ENCODE measurements at places on chromosomes 1 and 21.

- DNase-seq: no peak
These were observed 28.6 kb upstream of the PRSS38 start for GRCh38 chr1:227786673-227787512.

GRCh38 chr1:117174851-117175250, 35.9 kb downstream of the VTCN1 start:
- no peak for DNase-seq

- DNase-seq: no peak
These were observed 30.2 kb downstream of the RAVER2 start for GRCh38 chr1:64775113-64775512.

GRCh38 chr1:175317309-175317708, 124.7 kb upstream of the KIAA0040 start:
- DNase-seq: no peak

GRCh38 chr1:118388301-118388959, 203.4 kb upstream of the SPAG17 start:
- no peak for DNase-seq

- DNase-seq: no peak
These were observed 9.9 kb downstream of the TRIM67 start for GRCh38 chr1:231171623-231172197.

DNA sequence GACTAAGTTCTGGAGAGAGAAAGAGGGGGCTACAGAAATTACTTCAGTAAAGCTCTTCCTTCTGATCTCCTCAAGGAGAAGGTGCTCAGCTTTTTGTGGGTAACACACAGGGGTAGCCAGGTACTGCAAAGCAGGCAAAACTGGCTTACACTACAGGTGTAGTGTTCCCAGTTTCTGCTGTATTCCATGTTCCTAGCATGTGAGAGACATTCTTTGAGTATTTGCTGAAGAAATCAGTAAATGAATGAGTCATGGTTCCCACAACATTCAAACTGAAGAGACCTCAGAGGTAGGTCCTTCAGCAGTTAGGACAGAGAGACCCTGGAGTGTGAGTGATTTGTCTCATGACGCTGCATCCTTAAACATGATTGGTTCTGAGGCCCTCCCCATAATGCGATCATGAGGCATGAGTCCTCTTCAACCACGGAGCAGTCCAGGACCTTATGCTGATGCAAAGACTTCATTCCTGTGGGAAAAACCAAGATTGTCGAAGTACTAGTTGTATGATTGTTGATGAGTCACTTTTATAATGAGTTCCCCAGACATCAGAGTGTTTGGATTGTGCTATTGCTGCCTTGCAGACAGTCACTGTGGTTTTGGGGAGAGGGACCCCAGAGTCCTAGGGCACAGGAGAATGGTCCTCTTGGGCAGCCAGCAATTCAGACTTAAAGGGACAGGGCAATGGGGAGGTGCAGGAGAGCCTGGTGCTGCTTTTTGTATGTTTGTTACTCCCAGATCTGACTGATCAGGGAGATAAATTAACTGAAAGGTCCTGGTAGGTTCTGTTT, 2.7 kb upstream of the OR10J4 start:
- no peak for DNase-seq

DNA sequence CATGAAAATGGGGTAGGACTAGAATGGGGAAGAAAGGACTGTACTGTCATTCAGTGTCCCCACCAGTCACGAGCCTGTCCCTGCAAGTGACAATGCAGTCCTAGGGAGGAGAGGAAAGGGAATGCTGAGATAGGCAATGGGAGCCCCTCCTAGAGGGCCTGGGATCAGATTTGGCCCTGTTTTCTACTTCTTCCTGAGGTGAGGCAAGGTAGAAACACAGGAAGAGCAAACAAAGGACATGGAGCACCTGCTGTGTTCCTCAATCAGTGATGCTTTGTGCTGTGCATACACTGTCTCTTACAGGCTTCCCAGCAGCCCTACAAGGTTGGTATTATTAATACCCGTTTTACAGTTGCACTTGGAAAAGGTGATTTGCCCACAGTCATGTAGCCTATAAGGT, 6.1 kb downstream of the FABP3 start:
- no peak for DNase-seq

- no peak for DNase-seq
These were observed 11.3 kb upstream of the LRRC8D start for GRCh38 chr1:89809556-89809955.

DNA sequence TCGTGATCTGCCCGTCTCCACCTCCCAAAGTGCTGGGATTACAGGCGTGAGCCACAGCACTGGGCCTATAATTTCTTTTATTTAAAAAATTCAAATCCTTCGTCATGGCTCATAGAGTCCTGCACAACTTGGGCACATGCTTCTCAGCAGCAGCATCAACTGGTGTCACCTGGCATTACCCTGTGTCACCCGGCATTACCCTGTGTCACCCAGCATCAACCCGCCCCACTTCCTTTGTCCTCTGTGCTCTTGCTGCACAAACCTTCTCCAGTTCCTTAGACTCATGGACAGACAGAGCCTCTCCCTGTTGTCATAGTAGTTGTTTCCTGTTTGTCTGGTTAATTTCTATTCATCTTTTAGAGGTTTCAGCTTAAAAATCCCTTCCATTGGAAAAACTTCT, 121.2 kb upstream of the SERBP1 start:
- no peak for DNase-seq

GRCh38 chr1:196997423-196997822, 20.1 kb downstream of the CFHR5 start:
- DNase-seq: no peak

- no peak for DNase-seq
These were observed 224.7 kb upstream of the KIAA0040 start for GRCh38 chr1:175417316-175417715.

- DNase-seq: no peak
These were observed 12.0 kb upstream of the KCNH1 start for GRCh38 chr1:211145944-211146343.

DNA sequence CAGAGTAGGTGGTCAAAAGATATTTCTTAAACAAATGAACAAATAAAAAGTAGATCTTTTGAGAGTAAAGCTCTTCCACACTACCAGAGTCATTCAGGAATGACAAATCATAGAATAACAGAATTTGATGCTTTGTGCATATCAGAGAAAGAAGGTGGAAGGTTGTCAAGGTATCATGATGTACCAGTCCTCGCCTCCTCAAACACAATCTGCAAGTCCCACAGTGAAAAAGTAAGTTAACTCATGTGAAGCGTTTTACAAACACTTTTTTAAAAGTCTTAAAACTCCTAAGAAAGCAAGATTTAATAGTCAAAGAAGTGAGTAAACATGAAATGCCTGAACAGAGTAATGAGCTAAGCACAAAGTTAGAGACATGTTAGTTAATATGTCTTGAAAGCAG, 2.5 kb upstream of the RGS4 start:
- no peak for DNase-seq

DNA sequence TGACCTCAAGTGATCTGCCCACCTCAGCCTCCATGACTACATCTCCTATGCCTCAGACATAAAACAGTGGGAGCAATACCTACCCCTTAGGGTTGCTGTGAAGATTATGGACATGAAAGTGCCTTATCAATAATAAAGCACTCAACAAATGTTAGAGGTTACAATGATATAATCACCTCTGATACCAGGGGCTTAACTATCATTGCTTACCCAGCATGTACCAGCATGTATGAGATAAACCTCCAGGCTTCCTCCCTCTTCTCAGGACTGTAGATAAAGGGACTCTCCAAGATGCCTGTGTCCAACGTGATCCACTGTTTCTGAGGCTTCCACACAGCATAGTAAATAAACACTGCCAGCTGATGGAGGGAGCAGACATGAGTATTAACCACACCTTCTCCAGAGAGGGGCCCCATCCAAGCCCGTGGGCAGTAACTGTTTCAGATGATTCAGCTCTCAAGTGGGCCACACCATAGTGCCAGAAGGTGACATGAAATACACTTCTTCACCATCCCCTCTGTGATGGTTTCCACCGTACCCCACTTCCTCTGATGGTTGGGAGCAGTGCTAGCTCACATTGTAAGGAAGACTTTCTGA, 26.2 kb downstream of the RHBDL2 start:
- no peak for DNase-seq

DNA sequence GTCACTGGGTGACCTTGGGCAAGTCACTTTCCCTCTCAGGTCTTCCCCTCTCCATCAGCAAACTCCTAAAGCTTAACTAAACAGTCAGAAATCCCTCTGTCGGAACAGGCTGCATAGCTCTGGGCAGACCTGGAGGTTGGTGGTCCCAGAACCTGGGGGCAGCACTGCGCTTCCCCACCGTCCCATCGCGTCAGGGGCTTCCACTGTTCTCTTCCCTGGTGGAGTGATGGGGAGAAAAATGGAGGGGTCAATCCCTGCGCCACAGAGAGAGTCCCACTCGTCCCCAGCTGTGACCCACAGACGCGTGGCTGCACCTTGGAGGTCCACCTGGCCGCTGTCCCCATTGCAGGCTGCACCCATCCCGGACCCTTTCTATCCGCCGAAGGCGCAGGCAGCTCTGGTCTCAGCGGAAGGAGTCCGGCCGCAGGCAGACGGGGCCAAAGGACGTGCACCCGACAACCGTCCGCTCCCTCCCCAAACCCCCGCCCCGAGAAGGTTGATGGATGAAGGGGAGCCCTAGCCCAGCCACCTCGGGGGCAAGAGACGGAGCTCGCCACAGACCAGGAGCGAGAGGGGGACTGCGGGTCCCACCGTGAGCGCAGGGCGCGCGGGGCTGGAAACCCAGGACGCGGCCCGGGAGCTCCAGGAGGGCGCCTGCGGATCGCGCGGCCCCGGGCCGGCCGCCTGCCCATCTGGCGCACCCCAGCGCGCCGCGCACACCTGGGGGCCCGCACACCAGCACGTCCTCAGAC, 588 bp upstream of the WNT3A start:
- DNase-seq: no peak

DNA sequence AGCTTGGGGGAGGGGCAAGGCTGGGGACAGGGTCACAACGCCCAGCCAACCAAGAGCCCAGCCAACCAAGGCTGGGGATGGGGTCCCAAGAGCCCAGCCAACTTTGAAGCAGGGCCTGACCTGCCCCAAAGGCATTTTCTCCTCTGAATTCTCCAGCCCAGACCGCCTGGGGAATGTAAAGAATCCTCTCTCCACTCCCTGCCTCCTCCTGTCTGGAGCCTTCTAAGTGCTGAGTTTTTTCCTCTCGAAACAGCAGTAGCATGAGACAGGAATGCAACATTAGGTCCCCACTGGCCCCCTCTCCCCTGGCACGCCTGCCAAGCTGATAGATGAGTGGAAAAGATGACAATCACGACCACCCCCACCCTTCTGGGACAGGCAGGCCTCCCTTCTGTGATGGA, 17.0 kb downstream of the C1orf198 start:
- peak; percentile 63 for DNase-seq
